ENCODE measurements at places on chromosomes 7 and 10.
A peak's percentile ranks its signal among the peaks of the same experiment; 100 is the strongest.

DNA sequence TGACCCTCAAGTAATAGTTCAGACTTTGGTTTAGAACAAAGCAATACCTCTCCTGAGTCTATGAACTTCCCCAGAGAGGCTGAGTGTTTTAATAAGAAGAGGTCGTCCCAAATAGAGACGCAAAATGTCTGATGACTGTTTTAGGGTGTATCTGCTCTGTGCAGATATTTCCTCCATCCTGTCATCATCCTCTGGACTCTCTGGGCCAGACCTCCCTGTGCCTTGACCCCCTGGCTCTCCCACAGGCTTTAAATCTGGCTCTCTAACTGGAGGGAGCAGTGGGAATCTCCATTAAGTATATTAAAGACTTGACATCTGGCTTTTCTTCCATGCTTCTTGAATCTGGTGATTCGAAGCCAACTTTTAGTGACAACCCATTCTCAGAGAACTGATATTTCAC lies 633.3 kb downstream of the INHBA start:
- no peaks in the 10 kb centered on the region for H3K27me3 ChIP-seq
- DNase-seq, result no peak
- H3K4me1 ChIP-seq, result no peaks in the 10 kb centered on the region
- no peak overlapping the region for H3K4me3 ChIP-seq

GRCh38 chr10:48541144-48541795 lies 63.6 kb downstream of the ARHGAP22 start:
- no peaks in the 10 kb centered on the region for H3K27me3 ChIP-seq
- no peak overlapping the region for H3K27ac ChIP-seq
- no peaks in the 10 kb centered on the region for H3K36me3 ChIP-seq
- no peak overlapping the region for H3K4me3 ChIP-seq
- peak; percentile 75 for DNase-seq
- H3K4me1 ChIP-seq, result peaks cover 40% of the 10 kb centered on the region

DNA sequence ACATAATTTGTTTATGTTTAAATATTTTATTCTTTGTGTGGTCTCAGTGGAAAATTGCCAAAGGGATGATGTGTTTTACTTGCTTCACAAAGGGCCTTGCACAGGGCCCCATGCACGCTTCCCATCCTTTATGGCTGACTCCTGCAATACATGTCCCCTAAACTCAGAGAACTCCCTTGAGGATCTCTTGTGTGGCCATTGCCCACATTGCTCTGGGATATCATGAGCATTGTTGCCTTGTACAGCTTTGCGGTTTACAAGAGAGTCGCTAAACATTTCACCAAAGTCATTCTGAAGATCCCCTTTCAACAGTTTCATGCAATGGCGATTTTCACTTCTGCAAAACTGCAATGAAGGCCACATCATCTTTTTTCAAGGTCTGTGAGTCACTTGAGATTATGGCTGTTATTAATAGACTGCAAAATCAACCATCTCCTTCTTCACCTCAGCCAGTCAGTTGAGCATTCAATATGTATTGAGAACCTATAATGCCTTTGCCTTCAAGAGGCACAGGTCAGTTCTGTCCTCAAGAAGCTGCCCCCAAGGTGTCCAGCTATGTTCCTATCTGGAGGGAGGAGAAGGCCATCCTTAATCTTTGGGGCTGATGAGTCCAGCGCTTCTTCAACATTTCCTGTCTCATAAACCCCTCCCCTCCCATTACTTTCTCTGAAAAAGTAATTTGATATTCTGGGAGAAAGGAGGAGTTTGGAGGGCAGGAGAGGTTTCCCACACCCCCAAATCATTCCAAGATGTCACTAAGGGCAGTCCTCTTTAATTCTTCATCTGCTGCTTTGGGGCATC lies 108.1 kb downstream of the CCDC71L start:
- H3K27me3 ChIP-seq, result peaks cover 12% of the 10 kb centered on the region
- no peaks in the 10 kb centered on the region for H3K4me1 ChIP-seq
- no peak overlapping the region for H3K27ac ChIP-seq
- no peak for DNase-seq
- no peaks in the 10 kb centered on the region for H3K36me3 ChIP-seq
- no peak overlapping the region for H3K4me3 ChIP-seq

- peaks cover 12% of the 10 kb centered on the region for H3K4me1 ChIP-seq
- no peak overlapping the region for H3K27ac ChIP-seq
- H3K4me3 ChIP-seq, result no peak overlapping the region
- no peaks in the 10 kb centered on the region for H3K36me3 ChIP-seq
- no peak for DNase-seq
These were observed 13.3 kb upstream of the PALD1 start for GRCh38 chr10:70465278-70465677.

DNA sequence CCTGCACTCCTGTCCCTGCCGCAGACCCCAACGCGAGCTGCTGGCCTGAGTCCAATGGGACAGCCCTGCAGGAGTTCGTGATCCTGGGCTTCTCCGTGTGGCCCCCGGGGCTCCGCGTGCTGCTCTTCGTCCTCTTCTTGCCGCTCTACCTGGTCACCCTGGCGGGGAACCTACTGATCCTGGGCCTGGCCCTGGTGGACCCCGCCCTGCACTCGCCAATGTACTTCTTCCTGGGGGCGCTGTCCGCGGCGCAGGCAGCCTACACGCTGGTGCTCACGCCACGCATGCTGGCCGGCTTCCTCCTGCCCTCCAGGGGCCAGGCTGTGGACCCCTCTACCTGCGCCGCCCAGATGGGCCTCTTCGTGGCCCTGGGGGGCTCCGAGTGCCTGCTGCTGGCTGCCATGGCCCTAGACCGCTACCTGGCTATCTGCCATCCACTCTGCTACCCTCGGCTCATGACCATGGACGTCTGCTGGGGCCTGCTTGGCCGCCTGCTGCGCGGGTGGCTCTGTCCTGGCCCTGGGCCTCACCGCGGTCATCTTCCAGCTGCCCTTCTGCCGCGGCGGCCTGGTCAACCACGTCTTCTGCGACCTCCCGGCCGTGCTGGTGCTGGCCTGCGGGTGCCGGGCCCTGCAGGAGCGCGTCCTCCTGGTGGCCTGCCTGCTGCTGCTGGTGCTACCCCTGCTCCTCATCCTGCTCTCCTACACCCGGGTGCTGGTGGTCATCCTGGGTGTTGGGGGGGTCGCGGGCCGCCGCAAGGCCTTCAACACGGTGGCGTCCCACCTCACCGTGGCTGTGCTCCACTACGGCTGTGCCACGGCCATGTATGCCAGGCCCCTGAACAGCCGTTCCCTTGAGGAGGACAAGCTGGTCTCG lies 71.7 kb downstream of the RBAK start:
- H3K27ac ChIP-seq, result no peak overlapping the region
- H3K4me1 ChIP-seq, result no peaks in the 10 kb centered on the region
- DNase-seq, result no peak

Data from osteocyte (in vitro differentiated cells).